Stimulated activated CD4-positive, alpha-beta T cell treated with anti-CD3 and anti-CD28 coated beads, TNF-alpha, amount 100 ng/mL, for 48 hours (primary cell): ENCODE measurements at places on chromosomes 1 and 21.
A peak's percentile ranks its signal among the peaks of the same experiment; 100 is the strongest.

- DNase-seq, result no peak
Observed at GRCh38 chr1:154772606-154773506, 97.2 kb downstream of the KCNN3 start.

DNA sequence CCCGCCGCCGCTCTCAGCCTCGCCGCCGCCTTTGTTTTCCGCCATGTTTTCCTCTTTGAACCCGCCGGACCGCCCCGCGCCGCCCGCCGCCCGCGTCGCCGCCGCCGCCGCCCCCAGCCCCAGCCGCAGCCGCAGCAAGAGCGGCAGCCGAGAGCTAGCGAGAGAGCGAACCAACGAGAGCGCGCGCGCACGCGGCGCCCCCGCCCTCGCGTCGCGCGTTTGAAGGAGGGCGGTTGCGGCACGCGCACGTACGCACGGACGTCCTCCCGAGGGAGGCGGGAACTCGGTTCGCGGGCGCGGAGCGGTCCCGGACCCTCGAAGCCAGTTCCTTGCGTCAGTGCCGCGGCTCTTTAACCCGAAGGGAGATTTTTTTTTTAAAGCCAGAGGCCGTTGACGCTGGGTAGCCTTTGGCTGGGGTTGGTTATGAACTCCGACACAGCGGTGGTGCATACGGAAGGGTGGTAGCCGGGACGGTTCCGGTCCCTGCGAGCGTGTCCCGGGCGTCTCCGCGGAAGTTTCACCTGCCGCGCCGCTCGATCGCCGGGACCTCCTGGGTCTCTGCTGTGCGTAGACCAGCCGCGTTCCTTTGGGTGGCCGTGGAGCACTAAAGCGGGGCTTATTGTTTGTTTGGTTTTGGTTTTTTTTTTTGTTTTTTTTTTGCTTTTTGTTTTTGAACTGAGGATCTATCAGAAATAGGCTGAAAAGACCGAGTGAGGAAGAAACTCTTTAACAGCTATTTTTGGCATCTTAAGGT, at the start of gene TRIM33:
Gene TRIM33 (minus strand): TSS at position 172 of the 754 bp plus-strand sequence. CDS start 127 bp downstream, at position 45.
- peak; percentile 80 for DNase-seq

- no peak for DNase-seq
Observed at GRCh38 chr1:60657926-60658325, 424.4 kb upstream of the NFIA start.

DNA sequence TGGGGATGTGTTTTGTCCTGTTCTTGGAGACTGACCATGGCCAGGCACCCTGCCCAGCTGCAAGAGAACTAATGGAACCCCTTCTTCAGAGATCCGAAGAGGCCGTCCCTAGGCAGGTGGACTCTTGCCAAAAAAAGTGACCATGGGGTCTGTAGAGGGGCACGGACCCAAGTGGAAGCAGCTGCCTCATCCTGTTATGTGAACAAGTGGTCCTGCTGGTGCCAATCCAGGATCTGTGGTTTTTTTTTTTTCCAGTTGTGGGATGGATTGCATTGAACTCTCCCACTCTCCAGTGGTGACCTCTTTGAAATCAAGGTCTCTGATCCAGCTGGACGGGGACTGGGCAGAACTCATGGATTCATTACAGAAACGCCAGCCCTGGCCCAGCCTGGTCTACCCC, 71.2 kb downstream of the ARHGEF10L start:
- DNase-seq, result no peak

GRCh38 chr1:26036756-26037281, 9.1 kb downstream of the SLC30A2 start:
- DNase-seq, result no peak

DNA sequence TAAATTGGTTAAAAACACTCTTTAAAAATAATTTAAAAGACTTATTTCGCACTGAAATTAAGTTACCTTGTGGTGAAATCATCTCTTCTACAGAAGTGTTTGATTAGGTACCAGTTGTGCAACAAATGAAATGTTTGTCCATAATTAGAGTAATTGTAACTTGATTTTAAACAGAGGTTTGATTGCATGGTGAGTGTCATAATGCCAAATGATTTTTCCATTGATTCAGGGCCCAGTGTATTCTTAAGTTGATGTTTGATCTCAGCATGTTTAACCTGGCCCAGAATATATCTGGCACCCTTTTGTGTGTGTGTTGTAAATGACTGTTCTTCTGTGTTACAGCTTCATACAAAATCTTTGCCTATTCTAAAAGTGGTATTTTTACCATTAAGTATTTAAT, 28.5 kb downstream of the LRRC8B start:
- DNase-seq, result no peak

- no peak for DNase-seq
Observed at GRCh38 chr1:118104951-118105350, 80.1 kb downstream of the SPAG17 start.

DNA sequence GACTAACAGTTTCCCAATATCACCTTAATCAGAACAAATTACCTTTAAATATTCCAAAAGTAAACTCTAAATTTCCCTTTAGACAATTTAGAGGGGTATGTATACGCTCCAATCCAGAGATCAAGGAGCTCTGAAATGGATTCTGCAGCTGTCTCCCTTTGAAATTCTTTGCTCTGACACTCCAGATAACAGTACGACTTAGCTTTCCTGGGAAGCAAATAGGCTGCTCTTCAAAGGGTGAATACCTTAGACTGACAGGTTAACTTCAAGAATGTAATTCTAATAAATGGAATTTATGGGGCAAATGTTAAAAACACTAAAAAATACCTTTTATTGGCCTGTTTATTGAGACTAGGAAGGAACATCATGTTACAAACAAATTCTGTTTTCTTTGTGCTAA, 357.2 kb downstream of the USP25 start:
- no peak for DNase-seq

DNA sequence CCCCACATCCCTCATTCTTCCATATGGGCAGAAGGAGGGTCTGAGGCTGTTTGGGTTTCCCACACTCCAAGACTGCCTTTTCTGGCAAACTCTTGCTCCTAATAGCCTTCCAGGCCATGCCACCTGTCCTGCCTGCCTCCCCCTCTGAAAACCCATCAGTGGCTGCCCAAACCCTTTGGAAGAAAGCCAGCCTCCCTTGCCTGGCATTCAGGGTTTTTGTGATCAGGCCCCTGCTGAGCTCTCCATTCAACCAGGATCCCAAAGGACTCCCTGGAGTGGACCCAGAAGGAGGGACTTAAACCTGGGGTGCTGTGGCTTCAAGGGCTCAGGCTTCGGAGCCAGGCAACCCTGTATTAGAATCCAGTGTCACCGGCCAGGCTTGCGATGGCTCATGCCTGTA, 4.2 kb upstream of the GUCA2A start:
- DNase-seq, result no peak

GRCh38 chr1:86581231-86581630, 34.4 kb downstream of the CLCA4 start:
- no peak for DNase-seq

DNA sequence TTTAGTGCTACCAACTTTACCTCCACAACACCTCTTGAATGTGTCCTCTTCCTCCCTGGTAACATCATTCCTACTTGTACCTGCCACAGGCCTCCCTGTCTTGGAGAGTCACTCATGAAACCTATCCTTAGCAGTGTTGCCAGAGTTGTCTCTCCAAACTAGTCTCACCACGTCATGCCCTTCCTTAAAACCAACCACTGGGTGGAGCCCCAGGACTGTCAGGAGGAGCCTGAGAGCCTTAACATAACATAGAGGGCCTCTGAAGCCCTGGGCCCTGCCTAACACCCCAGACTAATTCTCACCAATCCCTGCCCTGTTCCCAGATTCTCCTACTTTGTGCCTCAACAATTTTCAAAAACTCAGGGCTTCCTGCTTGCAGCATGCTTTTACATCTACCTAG, 65.3 kb downstream of the ZNF697 start:
- DNase-seq, result no peak

GRCh38 chr1:40344597-40344996, 27.5 kb upstream of the COL9A2 start:
- DNase-seq, result no peak

GRCh38 chr1:21624571-21625389, 44.4 kb downstream of the RAP1GAP start:
- DNase-seq, result no peak

GRCh38 chr1:202200112-202200548, 6.5 kb downstream of the LGR6 start:
- DNase-seq, result no peak

DNA sequence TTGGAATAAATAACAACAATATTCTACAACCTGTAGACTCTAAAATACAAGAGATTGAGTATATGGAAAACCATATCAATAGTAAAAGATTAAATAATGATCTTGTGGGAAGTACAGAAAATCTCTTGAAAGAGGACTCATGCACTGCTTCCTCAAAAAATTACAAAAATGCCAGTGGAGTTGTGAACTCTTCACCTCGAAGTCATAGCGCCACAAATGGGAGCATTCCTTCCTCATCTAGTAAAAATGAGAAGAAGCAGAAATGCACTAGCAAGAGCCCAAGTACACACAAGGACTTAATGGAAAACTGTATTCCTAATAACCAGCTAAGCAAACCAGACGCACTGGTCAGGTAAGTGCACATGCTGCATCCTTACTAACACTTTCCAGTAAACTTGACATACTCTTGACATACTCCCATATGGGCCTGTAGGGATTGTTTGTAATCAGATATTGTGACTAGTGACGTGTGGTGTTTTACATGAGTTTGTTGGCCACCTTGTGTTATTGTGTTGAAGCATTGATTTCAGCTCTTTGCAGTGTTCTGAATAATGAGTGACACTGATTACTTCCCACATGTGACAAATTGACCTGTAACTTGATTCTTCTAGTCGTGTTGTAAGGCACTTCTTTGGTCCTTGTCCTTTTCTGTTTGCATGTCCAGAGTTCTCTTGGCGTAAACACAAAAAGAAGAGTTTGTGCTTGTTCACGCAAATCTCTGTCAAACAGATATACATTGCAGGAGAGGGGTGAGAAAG, 28.0 kb downstream of the MACO1 start:
- no peak for DNase-seq
